Testis (tissue), 5 donors: ENCODE measurements at places on chromosomes 3 and 15. TPM values are rescaled to one million over a fixed set of nuclear protein-coding genes. Genes with fewer than 3 reads are reported as not detected.

Gene KBTBD12
- total RNA-seq = 4.6 TPM

GRCh38 chr3:136381051-136381450 is 130.9 kb downstream of the PCCB start:
- no peak for DNase-seq

- DNase-seq = no peak
These were observed 73.7 kb upstream of the TSPAN3 start for GRCh38 chr15:77144492-77145070.

- no peak for DNase-seq
These were observed 24.5 kb downstream of the IQGAP1 start for GRCh38 chr15:90412356-90413194.

GRCh38 chr3:177287231-177287630 is 89.9 kb upstream of the TBL1XR1 start:
- DNase-seq = no peak
